ENCODE measurements at places on chromosomes 16 and 17.

DNA sequence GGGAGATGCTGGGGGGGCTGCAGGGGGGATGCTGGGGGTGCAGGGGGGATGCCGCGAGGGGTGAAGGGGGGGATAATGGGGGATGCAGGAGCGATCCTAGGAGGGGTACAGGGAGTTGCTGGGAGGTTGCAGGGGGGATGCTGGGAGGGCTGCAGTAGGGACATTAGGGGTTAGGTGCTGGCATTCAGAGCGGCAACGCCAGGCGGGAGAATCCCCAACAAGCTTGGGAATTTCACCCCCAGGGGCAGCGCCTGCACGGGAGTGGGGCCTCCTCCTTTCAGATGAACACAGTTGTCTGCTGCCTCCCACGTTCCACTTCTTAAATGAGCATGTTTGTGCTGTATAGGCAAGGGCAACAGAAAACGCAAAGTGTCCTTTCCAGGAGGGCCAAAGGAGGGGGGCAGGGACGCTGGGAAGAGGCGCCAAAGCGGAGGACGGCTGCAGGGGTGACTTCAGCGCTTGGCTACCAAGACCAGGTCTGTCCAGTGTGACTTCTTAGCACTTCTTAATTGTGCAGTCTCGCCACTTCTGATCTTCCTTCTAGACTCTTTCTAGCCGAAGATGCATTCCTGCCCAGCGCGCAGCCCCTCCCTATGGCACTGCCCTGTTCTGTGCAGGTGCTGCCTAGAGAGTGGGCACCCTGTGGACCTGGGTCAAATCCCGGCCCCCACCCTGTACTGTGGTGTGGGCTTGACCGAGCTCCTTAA, 2.0 kb upstream of the SLC6A4 start:
- no peak for DNase-seq

- no peak for DNase-seq
Observed at GRCh38 chr17:12979826-12980500, 37.9 kb downstream of the ELAC2 start.

DNA sequence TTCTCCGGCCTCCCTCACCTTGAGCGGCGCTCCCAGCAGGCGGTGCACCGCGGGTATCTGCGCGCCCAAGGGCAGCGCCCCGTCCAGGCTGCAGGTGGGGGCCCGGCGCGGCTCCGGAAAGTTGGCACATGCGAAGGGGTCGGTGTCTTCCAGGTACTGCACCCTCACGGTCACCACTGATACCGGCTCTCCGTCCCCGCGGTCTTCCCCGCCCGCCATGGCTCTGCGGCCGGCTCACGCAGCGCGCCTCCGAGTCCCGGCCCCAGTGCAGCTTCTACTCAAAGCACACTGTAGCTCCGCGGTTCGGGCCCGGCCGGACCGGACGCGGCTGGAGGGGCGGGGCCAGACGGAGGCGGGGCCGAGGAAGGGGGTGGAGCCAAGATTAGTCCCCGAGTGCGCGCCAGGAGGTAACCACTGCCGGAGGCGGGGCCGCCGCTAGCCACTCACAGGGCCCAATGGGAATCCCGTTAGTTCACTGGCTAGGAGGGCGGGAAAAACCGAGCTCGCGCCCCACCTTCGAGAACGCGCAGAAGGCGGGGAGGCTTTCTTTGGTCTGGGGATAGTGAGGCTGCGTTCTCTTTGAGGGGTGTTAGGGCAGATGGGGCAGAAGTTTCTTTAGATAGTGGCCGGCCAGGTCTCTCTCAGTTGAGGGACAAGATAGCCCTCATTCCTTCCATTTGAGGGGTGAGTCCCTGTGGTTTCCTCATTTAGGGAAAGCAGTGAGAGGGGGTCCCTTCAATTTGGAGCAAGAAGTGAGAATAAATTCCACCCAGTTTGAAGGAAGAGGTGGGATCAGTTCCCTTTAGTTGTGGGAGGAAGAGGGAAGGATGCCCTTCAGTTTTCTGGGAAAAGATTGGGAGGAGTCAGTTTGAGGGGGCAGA, at the start of gene FHOD1:
FHOD1 (minus strand) TSS at position 290 of the 881 bp plus-strand sequence; CDS start at position 219, 71 bp downstream.
- peak; percentile 99 for DNase-seq

GRCh38 chr17:1882836-1883235, 53.0 kb downstream of the RPA1 start:
- peak; percentile 40 for DNase-seq

DNA sequence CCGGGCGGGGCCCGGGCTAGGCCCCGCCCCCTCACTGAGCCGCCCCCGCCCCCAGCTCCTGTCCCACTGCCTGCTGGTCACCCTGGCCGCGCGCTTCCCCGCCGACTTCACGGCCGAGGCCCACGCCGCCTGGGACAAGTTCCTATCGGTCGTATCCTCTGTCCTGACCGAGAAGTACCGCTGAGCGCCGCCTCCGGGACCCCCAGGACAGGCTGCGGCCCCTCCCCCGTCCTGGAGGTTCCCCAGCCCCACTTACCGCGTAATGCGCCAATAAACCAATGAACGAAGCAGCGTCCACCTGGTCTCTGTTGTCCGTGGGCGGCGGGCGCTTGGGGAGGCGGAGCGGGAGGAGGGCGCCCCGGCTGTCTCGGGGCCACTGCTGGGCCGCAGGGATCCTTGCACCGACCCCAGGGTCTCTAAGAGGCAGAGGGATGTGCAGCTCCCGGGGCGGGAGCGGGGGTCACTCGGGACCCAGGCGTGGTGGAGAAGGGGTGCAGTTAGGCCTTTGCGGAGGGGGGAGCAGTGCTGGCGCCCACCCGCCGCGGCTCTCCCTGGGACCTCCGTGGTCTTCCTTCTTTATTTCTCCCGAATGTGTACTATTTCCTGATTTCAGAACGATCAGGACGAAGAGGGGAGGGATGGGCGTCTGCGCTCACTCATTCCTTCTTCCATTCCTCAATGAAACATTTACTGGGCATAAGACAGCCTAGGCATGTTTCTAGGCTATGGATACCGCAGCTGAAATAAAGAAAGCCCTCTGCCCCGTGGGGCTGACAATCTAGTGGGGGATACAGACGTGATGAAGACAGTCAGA, 2.0 kb downstream of the HBZ start:
- DNase-seq: peak; percentile 49

GRCh38 chr17:57601143-57601735, 143.9 kb downstream of the CCDC182 start:
- no peak for DNase-seq

DNA sequence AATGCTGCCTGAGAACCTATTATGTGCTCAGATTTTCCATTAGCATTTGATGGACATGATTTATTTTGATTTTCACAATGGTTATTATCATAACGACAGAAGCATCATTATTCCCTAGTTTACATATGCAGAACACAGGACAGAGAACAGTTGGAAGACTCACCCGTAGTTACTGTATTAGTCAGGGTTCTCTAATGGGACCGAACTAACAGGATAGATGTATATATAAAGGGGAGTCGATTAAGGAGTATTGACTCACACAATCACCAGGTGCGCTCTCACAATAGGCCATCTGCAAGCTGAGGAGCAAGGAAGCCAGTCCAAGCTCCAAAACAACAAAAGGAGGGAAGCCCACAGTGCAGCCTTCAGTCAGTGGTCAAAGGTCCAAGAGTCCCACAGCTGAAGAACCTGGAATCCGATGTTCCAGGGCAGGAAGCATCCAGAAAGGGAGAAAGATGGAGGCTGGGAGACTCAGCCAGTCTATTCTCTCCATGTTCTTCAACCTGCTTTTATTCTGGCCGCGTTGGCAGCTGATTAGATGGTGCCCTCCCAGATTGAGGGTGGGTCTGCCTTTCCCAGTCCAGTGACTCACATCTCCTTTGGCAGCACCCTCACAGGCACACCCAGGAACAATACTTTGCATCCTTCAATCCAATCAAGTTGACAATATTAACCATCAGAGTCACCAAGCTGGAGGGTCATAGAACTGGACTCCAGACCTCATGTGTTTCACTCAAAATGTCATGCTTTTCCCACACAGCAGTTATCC, 92.7 kb upstream of the XYLT1 start:
- no peak for DNase-seq

- no peak for DNase-seq
Observed at GRCh38 chr17:881778-882177, 97.8 kb downstream of the NXN start.

GRCh38 chr17:40293363-40293762, 5.7 kb downstream of the CDC6 start:
- no peak for DNase-seq

GRCh38 chr17:42548993-42549755, 3.5 kb upstream of the HSD17B1 start:
- no peak for DNase-seq

All from activated CD4-positive, alpha-beta T cell treated with anti-CD3 and anti-CD28 coated beads for 36 hours (primary cell).